Thyroid gland (tissue), 4 donors: ENCODE measurements at places on chromosomes 16 and 17. TPM values are rescaled to one million over a fixed set of nuclear protein-coding genes. Genes with fewer than 3 reads are reported as not detected.

Gene SLFN14
- not detected for total RNA-seq

Gene GP1BA
- not detected for total RNA-seq

Gene TBC1D3B
- total RNA-seq: not detected

Gene SLC5A10
- total RNA-seq: not detected

Gene CCL3
- 1.7 TPM for total RNA-seq

Gene TENT4B
- 14.7 TPM for total RNA-seq

Gene CLTC
- 443 TPM for total RNA-seq

Gene DLX3
- 1.8 TPM for total RNA-seq

Gene TNP2
- not detected for total RNA-seq

Gene KRTAP4-9
- not detected for total RNA-seq

Gene FAM83G
- total RNA-seq: 12.1 TPM

Gene CSH1
- total RNA-seq: not detected

Gene DYNLRB2
- total RNA-seq: 6.7 TPM

Gene GRIN2C
- total RNA-seq: 63.4 TPM

Gene GAST
- total RNA-seq: not detected

Gene KRT32
- total RNA-seq: not detected

DNA sequence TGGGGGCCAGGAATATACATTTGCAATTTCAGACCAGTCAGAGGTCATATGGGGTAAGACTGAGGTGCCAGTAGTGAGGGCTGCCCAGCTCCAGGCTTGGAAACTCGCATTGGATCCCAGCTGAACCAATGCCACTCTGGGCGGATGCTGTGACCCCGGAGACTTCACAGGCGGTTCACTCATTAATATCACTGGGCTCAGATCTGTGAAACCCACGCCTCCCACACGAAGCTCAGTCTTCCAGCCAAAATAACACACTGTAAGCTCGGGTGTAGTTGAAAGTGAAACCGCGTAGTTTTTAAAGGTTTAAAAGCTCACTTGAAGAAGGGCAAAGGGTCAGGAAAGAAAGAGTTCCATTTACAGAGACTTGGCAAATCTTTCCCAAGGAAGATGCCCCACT, 254.8 kb downstream of the FOXL1 start:
- DNase-seq: no peak

DNA sequence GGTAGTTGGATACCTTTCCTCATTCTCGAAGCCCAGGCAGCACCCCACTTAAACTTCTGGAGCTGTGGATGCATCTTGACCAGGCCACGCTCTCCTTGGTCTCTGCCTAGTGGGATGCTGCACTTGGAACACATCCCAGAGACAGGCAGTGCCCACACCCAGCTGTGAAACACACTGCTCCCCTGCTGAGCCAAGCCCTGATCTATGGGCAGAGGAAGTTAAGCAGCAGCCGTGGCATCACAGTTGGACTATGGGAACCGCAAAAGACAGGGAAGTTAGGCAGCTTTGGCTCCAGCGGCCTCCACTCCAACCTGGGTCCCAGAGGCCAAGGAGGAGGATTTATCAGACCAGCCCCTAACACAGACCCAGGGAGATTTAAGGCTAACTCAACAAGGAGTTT, 284.8 kb upstream of the CCL2 start:
- no peak for DNase-seq

- no peak for DNase-seq
Observed at GRCh38 chr17:29665481-29665810, 42.7 kb upstream of the CORO6 start.

DNA sequence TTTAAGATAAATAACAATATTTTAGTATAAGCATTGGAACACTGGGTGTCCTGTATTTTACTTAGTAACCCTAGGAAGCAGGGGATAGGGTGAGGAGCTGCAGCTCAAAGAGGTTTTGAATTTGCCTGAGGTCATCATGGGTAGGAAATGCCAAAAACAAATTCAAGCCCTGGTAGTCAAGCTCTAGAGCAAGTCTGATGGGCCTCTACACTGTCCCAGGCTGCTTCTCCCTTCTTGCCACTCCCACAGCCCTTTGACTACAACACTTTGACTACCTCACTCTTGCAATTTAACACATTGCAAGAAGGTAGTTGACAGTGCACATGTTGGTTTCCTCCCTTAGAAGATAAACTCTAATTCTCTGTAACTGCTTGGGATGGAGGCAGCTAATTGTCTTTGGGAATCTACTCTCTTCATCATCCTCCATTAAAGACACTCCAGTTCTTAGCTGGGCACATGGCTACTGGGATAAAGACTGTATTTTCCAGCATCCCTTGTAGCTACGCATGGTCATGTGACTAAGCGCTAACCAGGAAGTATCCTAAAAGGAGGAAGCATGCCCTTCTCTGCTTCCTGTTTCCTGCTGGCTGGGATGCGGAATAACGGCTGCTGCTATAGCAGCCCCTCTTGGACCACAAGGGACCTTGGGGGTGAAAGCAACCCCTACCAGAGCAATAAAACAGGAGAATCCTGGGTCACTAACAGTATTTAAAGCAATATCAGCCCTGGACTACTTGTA, 30.7 kb upstream of the SSTR2 start:
- no peak for DNase-seq

GRCh38 chr16:86604436-86605193, 26.3 kb downstream of the FOXL1 start:
- no peak for DNase-seq

- DNase-seq: peak; percentile 40
Observed at GRCh38 chr16:69171325-69172084, 15.5 kb upstream of the SNTB2 start.

GRCh38 chr17:81426393-81427172, 31.3 kb downstream of the BAHCC1 start:
- no peak for DNase-seq

DNA sequence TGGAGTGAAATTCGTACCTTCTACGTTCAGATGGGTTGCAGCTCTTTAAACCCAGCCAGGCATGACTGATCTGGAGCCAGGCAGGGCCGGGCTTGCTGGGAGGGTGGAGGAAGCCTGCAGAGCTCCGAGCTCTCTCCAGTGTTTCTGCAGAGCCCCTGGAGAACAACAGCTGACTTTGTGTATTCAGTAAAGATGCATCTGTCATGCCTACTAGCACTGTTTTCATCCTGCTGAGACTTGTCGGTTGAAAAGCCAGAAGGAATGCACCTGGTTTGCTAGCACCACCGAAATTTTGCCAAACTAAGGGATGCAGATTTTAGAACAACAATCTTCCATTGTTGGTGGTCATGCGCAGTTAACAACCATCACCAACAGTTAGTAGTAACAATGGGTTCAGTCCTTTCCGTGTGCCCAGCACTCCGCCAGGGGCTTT, 22.4 kb upstream of the SCNN1B start:
- DNase-seq: peak; percentile 94

GRCh38 chr17:13989138-13989537, 80.2 kb upstream of the COX10 start:
- no peak for DNase-seq

- no peak for DNase-seq
Observed at GRCh38 chr16:50071075-50071671, 5.4 kb downstream of the HEATR3 start.

- DNase-seq: no peak
Observed at GRCh38 chr16:5349670-5350517, 252.3 kb upstream of the EEF2KMT start.

- DNase-seq: no peak
Observed at GRCh38 chr16:74862743-74863244, 88.2 kb upstream of the FA2H start.

- peak; percentile 92 for DNase-seq
Observed at GRCh38 chr16:31033709-31034492, 543 bp downstream of the STX4 start.

DNA sequence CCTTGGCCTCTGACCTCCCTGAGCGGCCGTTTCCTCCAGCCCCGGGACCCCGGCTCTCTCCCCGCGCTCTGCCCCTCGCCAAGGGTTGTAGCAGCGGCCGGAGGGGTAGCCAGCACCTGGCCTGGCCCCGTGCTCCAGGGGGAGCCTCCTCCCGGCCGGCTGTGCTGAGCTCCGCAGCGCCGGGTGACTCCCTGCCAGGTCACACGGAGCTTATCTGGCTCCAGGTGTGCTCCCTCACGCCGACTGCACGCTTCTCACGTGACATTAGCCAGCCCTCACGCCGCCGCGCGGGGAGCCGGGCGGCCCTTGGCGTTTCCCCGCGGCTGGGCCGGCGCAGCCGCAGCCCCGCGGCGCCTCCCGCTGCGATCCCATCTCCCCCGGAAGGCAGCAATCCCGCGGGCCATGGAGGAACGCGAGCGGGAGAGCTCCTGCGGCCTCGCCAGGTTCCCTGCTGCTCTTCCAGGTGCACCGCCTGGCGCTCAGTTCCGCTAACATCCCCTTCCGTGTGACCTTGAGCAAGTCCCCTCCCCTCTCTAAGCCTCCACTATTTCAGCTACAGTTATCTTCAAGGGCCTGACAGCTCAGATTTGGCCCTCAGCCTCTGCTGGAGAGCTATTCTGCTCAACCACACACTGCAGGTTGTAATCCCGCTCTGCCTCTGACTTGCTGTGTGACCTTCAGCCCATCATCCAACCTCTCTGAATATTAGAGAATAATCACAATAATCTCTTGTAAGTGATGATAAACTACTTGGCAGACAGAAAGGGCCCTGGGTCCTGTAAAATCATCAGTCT, 3.4 kb downstream of the MYO18A start:
- DNase-seq: peak; percentile 86

- DNase-seq: no peak
Observed at GRCh38 chr17:8847891-8848290, 19.6 kb downstream of the PIK3R6 start.

- peak; percentile 87 for DNase-seq
Observed at GRCh38 chr16:58409316-58409973, 17.2 kb downstream of the GINS3 start.

DNA sequence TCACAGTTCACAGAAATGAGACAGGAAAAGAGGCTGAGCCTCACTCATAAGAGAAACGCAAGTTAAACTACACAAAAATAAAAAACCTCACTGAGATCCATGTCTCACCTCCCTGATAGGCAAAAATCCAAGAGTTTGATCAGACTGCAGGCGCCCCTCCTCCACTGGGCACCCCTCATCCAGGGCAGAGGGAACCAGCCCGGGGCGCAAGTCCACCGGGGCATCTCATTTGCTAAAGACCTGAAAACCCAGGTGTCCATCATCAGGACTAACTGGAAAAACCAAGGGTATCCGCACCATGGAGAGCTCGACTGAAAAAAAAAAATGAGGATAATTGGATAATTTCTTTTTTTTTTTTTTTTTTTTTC, 2.6 kb downstream of the HBZ start:
- no peak for DNase-seq

GRCh38 chr16:21179126-21179982, 20.9 kb downstream of the LDAF1 start:
- DNase-seq: no peak

- DNase-seq: no peak
Observed at GRCh38 chr17:66671156-66671555, 163.8 kb upstream of the CACNG5 start.

GRCh38 chr17:50691550-50692447, 15.9 kb downstream of the ANKRD40 start:
- DNase-seq: peak; percentile 53

DNA sequence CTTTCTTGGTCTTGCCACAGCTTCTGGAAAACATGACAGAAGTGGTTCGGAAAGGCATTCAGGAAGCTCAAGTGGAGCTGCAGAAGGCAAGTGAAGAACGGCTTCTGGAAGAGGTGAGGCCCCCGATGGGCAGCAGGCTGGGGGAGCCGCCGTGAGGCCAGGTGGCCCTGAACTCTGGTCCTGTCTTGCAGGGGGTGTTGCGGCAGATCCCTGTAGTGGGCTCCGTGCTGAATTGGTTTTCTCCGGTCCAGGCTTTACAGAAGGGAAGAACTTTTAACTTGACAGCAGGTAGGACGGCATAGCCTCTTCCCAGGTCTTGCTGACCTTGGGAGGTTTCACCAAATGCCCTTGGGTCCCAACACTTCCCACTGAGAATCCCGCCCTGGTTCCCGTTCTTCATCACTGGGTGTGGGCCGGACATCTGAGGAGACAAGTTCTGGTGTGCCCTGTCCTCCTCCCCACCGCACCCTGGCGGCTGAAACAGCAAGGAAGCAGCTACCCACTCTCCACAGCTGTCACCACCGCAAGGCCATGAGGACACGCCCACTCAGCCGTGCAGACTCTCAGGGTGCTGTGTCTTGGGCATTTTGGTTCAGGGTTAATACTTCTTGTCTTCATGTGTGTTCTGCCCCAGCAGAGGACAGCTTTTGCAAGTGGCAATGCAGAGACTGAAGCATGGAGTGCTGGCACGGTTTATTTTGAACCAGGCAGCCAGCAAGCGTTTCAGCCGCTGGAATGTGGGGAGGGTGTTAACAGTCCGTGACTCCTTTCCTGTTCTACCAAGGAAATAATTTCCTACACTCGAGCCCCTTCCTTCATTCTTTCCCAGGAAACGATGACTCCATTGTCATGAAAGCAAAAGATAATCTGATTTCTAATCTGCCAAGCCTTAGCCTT, 21.4 kb downstream of the NTAN1 start:
- no peak for DNase-seq

- peak; percentile 70 for DNase-seq
Observed at GRCh38 chr17:81492202-81492601, 20.4 kb downstream of the ACTG1 start.

DNA sequence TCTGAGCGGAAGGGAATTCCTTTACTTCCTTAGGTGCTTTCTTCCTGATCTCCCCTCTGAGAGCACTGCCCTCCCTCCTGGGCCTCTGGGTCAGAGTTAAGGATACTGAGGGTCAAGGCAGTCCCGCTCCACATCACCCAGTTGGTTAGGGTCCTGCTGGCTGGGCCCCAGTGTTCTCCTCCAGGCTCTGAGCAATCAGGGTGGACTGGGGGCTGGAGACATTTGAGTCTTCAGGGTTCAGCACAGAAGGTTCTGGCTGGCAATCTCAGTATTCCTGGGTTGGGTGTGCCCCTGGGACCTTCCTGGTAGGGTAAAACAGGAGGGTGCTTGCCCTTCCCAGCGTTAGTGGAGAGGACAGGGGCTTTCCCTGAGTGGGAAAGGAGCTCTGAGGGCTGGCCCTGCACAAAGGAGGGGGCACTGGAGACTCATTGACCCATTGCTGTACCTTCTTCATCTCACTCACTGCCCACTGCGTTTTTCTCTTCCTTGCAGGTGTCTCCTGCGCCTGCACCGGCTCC, 448 bp downstream of the MT1M start:
- DNase-seq: no peak

DNA sequence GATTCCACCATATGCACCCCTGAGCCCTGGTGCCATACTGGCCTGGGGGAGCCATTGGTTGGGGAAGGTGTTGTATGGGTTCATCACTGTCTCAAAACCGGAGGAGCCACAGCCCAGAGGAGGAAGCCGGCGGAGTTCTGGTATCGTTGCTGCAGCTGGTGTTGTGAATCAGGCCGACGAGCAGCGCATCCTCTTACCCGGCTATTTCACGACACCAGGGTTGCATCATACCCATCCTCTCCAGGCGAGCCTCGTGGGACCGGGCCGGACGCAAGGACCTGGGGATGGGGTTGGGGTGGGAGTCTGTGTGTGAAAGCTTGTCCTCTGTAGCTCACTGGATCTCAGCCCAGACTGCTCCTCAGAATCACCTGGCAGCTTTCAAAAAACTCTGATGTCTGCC, 6.6 kb upstream of the SLC12A3 start:
- no peak for DNase-seq

GRCh38 chr16:2343211-2343610, 2.7 kb upstream of the ABCA3 start:
- DNase-seq: no peak
